ENCODE measurements at places on chromosomes 12 and 14. TPM values are rescaled to one million over a fixed set of nuclear protein-coding genes. Genes with fewer than 3 reads are reported as not detected.

DNA sequence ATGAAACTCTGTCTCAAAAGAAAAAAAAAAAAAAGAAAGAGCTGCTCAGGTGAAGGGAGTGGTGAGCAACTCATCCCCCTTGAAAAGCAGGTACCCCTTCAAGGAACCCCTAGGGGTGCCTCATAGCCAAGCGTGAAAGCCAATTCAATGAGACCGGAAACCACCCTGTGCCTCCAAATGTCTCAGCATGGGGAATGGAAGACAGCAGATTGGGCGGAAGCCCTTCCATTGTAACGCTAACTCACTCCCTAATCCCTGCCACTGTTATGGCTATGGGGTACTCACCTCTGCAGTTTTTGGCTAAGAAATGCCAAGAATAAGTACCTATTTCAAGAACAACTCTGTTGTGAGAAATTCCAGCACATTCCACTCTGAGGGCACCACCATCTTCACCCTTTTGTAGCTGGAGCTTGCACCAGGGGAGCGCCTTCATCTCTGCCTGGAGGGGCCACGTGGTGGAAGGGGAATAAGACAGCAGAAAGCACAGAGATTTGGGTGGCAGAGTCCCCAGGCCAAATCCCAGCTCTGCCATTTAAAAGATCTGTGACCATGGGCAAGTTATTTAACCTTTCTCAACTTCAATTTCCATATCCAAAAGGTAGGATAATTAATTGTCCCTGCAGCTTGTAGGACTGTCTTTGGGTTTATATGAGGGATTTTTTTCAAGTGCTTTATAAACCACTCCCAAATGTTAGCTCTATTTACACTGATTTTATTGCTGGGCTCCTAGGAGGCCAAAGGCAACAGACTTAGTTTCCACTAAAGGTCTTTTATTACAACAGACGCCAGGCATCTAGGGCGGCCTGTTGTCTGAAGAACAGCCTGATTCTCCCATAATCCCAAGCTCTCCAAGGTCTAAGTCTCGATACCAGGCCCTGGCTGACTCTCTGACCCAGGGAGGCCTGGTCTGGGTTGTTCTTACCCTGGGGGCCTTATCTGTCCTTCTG is 63.9 kb downstream of the ITPK1 start:
- DNase-seq = no peak
- H3K27ac ChIP-seq = peak overlapping the region; percentile 79
- H3K27me3 ChIP-seq = no peaks in the 10 kb centered on the region
- no peak overlapping the region for H3K4me3 ChIP-seq

Gene OTX2
- not detected for total RNA-seq

Gene ERO1A
- total RNA-seq = 27.4 TPM

DNA sequence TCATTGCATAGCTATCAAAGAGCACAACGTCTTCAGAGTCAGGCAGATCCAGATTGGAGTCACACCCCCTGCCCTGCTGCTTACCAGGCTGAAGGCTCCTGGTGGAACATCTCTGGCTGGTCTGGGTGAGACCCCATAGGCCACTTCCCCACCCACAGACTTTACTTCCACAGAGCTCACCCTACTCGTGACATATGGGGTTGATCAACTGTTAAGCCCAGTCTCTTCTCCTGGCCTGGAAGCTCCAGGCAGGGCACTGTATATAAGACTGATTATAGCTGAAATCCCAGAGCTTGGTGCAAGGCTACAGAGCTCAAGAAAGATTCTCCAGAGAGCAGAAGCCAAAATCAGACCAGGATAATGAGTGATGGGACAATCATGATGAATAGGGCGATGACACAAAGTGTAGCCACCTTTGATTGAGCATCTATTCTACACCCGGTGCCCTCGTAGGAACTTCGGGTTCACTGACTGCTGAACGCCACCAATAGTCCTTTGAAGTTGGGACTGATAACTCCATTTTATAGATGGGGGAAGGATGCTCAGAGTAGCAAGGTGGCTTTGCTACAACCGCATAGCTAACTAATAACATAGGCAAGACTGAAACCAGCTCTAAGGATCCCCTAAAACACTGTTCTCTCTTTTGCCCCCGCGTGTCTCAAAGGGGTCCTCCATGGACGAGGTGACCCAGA is 287.8 kb downstream of the BCL11B start:
- no peak overlapping the region for H3K4me3 ChIP-seq
- H3K27ac ChIP-seq = no peak overlapping the region

Gene TRHDE
- total RNA-seq = 2.9 TPM

DNA sequence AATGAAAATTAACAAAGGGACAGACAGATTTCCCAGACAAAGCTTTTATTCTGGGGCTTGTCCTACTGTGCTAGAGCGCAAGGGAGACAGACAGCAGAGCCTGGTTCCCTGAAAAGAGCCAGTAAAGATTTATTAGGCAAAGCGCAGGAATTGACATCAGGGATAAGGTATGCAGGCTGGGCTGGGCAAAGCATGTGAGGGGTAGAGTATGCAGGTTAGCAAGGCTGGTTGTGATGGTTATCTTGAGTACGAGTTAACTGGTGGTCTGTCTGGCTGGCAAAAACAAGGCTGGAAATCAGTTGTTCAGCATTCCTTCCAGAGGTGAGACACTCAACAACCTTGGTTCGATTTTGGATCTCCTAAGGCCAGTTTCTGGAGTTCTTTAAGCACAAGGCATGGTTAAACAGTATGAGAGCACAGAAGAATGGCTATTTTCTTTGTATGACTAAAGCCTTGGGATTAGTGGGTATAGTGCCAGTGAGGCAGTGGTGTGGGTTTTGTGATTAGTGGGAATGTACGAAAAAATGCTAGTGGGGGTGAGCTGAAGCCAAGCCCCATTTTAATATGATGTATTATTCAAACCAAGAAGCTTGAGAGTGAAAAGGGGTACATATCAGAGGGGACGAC is 30.9 kb downstream of the BTBD7 start:
- no peaks in the 10 kb centered on the region for H3K36me3 ChIP-seq
- H3K27me3 ChIP-seq = no peaks in the 10 kb centered on the region
- H3K4me3 ChIP-seq = no peak overlapping the region
- no peak overlapping the region for H3K27ac ChIP-seq

DNA sequence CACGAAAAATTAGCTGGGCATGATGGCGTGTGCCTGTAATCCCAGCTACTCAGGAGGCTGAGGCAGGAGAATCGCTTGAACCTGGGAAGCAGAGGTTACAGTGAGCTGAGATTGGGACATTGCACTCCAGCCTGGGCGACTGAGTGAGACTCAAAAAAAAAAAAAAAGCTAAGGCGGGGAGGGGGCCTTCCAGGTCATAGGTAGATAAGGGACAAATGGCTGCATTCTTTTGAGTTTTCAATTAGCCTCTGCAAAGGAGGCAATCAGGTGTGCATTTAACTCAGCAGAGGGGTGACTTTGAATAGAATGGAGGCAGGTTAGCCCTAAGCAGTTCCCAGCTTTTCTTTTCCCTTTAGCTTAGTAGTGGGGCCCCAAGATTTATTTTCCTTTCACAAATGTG is 743 bp upstream of the AACS start:
- no peaks in the 10 kb centered on the region for H3K36me3 ChIP-seq
- H3K4me3 ChIP-seq = peak overlapping the region; percentile 66
- peaks cover 13% of the 10 kb centered on the region for H3K4me1 ChIP-seq
- no peak for DNase-seq
- no peaks in the 10 kb centered on the region for H3K27me3 ChIP-seq
- no peak overlapping the region for H3K27ac ChIP-seq
